ENCODE measurements at places on chromosomes 3 and 15.

DNA sequence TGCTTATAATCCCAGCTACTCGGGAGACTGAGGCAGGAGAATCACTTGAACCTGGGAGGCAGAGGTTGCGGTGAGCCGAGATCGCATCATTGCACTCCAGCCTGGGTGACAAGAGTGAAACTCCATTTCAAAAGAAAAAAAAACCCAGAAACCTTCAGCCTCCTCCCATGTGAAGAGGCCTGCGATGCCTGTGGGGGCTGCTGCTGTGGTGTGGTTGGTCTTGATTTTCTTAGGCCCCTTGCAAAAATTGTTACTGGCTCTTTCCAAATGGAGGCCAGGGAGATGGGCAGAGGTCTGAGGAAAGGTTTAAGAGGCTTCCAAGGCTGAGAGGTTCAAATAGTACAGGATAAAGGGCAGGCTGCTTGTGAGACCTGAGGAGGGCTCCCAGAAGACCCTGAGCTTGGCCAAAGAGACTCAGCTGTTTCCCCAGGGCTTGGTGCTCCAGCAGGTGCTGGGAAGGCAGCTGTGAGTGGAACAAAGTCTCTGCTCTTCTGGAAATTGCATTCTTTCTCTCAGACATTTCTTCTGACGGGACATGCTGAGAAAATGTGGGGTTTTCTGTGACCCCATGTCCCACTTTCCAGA lies 18.4 kb downstream of the GCSAM start:
- no peak for DNase-seq

GRCh38 chr15:33119273-33119672 lies 75.2 kb downstream of the FMN1 start:
- no peak for DNase-seq

DNA sequence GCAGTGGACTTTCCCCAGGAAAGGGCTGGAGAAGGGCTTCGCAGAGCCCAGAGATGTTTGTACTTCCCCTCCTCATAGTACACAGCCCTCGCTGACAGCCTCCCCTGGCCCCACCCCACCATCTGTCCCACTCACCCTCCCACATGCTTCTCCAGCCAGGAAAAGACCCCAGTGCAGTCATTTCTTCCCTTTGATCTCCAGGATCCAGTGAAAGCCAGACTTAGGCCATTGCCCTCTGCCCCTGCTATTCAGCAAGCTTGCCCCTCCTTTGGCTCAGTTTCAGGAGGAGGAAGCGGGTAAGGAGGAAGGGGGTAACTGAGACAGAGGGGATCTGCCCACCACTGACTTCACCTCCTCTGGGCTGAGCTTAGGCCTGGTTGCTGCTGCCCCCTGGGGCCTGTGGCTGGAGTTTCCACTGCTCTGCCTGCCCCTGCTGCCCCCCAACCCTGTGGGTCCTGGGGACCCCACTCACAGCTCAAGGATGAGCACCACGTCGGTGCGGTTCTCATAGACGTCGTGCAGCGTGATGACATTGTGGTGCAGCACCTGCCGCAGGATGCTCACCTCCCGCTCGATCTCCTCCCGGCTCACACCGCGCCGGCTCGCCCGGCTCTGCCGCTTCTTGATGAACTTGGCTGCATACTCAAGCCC lies 63.1 kb downstream of the DAPK2 start:
- DNase-seq, result no peak

- no peak for DNase-seq
Measured at GRCh38 chr3:20648294-20648693, 462.3 kb upstream of the SGO1 start.

DNA sequence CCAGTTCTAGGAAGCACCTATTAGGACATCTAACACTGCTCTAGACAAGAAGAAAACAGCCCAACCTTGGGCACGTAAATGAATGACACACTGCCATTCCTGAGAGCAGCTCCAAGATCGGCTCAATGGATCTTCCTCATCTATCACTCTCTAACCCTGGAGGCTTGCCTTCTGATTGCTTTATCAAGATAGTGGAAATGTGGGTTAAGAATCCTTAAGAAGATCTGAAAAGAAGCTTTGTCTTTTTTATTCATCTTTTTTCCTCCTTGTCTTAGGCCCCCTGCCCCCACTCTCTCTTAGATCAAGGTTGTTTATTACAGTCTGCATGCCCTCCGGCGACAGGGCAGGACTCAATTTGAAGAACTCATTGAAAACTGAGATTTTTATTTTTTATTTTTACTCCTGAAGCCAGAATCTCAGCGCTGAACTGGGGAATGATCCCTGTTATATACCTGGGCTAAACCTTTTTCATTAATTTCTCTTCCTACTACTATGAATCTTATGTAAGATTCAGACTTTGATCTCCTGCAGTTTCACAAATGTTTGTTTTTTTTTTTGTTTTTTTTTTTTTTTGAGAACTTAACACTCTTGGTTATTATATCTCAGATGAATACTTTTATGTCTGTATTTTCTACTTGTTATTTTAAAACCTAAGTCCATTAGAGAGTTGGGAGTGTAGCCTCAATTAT lies 219.5 kb downstream of the SV2B start:
- no peak for DNase-seq

GRCh38 chr3:189561256-189561655 lies 69.9 kb upstream of the TP63 start:
- DNase-seq, result no peak

Data from stimulated activated CD4-positive, alpha-beta T cell treated with anti-CD3 and anti-CD28 coated beads, TNF-alpha, amount 100 ng/mL, for 1 hour (primary cell).